Fibroblast of skin of left biceps (primary cell): ENCODE measurements at places on chromosomes 2 and 18.

DNA sequence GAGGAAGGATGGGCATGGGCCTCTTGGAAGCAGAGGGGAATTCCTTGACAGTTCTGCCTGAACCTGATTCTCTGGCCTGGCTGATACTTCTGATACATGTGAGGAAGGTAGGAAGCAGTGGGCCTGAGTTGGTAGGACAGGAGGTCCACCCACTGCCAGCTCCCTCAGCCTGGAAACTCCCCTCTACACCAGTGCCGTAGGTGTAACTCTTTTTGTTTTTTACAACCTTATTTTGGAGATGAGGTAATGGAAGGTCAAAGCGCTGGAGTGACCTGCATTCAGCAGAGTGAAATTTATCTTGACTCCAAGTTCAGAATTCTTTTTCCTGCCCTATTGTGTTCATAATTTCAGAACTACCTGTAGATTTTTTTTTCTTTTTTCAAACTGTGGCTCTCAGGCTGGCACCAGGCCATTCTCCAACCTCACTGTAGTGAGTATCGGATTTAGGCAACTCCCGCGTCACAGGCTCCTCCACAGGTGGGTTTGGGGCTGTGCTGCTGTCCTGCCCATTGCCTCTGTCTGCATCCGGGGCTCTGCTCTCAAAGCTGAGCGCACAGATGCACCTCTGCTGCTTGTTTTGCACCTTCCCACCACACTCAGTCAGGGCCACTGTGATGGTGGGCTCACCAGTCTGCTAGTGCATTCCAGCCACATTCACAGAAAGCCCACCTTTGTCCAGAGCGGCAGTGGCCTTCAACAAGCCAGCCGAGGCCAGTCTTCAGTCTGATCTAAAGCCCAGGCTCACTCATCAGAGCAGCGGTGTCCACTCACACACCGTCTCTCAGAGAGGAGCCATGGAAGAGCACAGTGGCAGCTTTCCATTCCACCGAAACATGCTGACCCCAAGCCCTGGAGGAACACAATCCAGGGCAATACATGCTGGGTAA lies 87.2 kb downstream of the UXS1 start:
- DNase-seq = no peak

GRCh38 chr2:101723371-101724124 lies 26.0 kb downstream of the MAP4K4 start:
- no peak for DNase-seq

GRCh38 chr2:33598561-33599174 lies 431 bp downstream of the FAM98A start:
- no peak for DNase-seq

GRCh38 chr18:63143330-63143771 lies 176.2 kb downstream of the BCL2 start:
- no peak for DNase-seq

GRCh38 chr2:197596766-197597165 lies 78.6 kb downstream of the RFTN2 start:
- no peak for DNase-seq

DNA sequence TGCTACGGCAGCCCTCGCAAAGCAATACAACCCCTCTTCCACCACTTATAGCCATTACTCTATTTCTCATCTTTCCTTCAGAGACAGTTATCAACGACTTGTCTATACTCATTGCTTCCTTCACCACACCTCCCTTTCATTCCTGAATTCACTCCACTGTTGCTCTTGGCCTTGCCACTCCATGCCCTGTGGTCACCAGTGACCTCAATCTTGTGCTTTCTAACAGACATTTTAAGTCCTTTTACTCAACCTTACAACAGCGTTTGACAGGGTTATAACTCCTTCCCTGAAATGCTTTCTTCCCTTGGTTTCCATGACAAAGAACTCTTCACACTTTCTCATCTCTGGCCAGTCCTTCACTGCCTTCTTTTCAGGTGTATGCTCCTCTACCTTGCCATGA lies 90.6 kb upstream of the CCDC141 start:
- no peak for DNase-seq
